ENCODE measurements at places on chromosomes 16 and 17.

DNA sequence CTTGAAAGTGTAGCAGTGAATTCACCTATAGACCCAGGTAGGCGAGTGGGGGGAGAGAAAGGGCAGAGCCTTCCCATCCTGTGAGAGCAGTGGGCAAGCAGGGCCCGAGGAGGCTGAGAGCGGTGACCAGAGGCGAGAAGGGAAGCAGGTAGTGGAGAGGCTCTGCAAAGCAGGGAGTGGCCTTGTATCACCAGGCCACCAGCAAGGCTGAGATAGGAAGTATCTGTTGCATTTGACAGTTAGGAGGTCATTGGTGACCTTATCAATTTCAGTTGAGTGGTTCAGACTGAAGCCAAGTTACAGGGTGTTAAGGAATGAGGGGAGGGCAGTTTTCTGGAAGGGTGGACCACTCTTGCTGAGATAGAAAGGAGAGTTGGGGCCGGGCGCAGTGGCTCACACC lies 10.7 kb upstream of the HSD3B7 start:
- DNase-seq, result no peak

- no peak for DNase-seq
Observed at GRCh38 chr16:2031081-2031577, 4.4 kb downstream of the NHERF2 start.

DNA sequence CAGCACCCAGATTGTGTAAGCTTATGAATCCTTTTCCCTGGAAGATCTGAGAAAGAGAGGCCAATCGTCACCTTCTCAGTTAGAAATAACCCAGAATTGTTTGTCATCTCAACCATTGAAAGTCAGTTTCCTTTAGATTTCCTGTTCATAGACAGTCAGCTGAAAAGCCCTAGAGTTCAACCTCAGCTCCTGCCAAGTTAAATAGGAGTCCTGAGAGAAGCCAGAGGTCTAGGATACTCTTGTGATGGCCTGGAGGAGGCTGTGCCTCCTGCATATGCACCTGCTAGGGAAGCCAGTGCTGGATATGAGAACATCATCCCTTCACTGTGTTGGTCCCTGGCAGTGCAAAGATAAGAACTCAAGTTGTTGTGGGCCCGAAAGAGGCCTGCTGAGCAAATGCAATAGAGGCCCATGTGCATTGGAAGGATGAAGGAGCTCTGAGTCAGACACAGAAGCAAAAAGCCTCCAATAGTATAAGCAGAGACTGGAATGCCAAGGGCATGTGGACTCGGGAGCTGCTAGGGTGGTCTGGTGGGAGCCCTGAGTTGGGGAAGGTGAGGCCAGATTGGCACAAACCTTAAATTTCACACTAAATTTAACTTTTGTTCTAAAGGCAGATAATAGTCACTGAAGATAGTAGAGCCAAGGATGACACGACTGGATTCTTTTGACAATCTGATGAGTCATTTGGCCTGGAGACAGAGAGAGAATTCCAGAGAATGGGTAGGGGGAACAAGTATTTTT lies 520.9 kb upstream of the CDH5 start:
- no peak for DNase-seq

GRCh38 chr16:48158296-48158695 lies 2.5 kb upstream of the ABCC12 start:
- DNase-seq, result no peak

DNA sequence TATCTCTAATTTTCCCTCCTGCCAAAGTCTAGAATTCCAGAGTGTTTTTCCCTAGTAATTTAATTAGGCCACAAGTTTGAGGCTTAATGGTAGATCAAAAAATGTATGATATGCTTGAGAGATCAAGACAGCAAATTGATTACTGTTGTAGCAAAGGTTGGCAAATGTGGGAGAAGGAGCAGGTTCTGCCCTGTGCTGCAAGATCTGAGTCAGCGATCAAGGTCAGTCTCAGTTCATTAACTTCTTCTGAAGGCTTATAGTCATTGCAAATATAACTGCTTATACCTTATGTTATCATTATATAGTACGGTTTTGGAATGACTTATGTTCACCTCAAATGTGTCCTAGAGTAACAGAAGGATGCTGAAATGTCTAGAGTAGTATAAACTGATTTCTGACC lies 231.1 kb upstream of the TBX2 start:
- no peak for DNase-seq

GRCh38 chr17:58334661-58335060 lies 6.1 kb upstream of the TSPOAP1 start:
- no peak for DNase-seq

GRCh38 chr16:69937465-69937951 lies 13.6 kb upstream of the CLEC18A start:
- no peak for DNase-seq

DNA sequence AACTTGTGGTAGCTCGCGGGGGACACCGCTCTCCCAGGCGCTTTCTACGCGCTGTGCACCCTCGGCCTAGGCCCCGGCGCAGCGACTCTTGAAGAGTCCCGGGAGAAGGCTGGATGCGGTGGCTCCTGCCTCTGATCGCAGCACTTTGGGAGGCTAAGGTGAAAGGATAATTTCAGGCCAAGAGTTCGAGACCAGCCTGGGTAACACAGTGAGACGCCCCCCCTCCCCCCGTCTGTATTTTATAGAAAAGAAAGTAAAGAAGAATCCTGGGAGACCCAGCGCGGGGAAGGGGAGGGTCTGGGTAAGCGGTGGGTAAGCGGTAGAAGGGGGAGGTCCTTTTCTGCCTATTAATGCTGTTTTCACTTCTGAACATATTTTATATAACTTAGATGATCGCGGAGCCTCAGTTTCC lies 486 bp upstream of the PLLP start:
- DNase-seq, result no peak

All from stimulated activated CD4-positive, alpha-beta T cell treated with anti-CD3 and anti-CD28 coated beads, TNF-alpha, amount 100 ng/mL, for 1 hour (primary cell).